ENCODE measurements at places on chromosomes 3 and 15.
A peak's percentile ranks its signal among the peaks of the same experiment; 100 is the strongest.

- no peak for DNase-seq
Observed at GRCh38 chr3:194604837-194605236, 28.4 kb downstream of the TMEM44 start.

DNA sequence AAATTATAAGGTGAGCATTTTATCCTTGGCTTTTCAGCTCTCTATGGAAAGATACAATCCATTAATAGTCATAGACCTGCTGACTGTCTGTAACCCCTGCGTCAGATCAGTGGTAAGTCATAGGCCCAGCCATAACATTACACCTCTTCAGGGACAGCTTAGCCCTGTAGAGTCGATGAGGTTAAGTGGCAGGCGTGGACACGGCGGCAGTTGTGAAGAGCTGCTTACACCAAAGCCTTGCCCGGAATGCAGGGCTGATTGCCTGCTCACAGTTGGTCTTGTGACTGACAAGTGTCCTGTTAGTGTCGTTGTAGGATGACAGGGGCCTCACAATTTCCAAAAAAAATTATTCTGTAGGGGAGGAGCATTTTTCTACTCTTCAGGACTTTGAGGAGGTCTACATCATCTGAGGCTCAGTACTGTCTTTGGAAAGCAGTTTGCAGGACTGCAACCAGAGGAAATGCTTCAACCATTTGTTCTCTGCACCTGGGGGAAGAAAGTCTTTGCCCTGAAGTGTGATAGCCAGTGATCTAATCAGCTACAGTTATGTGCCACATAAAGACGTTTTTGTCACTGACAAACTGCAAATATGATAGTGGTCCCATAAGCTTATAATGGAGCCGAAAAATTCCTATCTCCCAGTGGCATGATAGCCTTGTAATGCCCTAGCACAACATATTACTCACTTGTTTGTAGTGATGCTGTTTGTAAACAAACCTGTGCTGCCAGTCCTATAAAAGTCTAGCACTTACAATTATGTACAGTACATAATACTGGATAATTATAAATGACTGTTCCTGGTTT, 14.9 kb upstream of the SELENOT start:
- no peak for DNase-seq

DNA sequence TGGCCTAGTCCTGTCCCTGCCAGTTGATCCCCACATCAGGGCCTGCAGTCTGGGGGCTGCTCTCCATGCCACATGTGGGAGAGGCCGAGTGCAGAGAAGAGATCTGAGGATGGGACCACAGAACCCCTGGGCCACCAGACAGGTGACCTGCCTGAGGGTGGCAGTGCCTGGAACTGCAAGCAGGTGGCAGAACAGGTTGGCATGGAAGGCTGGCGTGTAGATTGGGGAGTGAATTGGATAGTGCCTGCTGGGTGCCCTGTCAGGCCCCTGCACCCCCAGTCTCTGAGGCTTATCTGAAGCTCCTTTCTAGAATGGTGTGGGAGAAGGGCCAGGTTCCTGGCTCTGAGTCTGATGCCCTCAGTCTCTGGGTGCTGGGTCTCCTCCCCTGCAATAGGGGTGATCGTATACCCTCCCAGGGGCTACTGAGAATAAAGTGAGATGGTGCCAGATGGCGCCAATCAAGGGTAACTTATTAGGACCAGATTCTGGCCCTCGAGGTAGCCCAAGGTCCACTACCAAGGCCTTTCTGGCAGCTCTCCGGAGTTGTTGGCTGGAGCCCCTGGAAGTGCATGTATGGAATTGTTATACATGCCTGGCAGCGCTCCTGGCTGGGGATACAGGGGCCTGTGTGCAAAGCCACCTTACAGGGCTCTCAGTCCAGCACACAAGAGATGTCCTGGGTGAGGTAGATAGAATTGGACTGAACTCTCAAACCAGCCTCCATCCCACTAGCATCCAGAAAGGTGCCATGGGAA, 15.7 kb downstream of the C3orf18 start:
- DNase-seq = no peak

- DNase-seq = no peak
Observed at GRCh38 chr3:169528289-169528688, 135.2 kb downstream of the MECOM start.

DNA sequence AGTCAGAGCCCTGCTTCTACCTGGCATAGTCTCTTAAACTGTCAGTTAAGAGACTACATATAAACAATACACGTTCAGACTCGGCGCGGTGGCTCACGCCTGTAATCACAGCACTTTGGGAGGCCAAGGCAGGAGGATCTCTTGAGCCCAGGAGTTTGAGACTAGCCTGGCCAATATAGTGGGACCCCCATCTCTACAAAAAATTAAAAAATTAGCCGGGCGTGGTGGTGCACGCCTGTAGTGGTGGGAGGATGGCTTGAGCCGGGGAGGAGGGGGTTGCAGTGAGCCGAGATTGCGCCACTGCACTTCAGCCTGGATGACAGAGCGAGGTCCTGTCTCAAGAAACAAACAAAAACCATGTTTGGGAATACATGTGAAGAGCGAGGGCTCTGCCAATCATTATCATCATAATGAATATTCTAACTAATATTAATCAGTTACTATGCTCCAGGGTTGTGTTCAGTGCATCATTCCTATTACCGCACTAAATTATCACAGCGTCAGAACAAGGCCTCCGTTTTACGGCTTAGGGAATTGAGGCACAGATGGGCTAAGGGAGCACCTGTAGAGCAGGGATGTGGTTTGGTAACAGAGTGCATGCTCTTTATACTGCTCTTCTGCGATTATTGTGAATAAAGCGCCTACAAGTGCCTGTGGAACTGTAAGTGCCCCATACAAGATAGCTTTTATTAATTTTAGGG, 844 bp upstream of the UQCC5 start:
- DNase-seq = no peak

DNA sequence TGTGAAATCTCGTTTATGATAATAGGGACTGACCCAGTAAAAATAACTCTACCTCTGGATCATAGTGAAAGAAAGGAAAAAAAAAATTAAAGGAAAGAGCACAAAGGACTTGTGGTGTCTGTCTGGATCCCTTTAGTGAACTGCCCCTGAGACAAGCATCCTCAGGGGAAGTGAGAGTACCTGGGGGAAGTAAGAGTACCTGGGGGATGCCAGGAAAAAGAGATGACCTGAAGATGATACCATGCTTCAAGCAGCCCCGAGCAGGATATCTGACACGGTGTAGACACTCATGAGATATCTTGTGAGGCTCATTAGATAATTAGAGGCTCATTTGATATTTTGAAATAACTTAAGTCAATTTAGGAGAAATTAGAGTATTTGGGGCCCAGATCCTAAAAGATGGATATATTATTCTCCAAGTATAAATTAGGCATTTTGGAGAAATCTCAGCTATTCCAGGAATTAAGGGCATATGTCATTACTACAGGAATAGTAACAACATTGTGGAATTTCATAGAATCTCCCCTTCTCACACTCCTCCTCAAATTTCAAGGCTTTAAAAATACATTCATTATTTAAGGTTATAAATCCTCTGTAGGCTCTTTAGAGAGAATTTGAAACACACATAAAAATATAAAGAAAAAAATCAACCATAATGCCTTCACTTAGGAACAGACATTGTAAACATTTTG, 36.3 kb upstream of the PSMD6 start:
- DNase-seq = no peak

DNA sequence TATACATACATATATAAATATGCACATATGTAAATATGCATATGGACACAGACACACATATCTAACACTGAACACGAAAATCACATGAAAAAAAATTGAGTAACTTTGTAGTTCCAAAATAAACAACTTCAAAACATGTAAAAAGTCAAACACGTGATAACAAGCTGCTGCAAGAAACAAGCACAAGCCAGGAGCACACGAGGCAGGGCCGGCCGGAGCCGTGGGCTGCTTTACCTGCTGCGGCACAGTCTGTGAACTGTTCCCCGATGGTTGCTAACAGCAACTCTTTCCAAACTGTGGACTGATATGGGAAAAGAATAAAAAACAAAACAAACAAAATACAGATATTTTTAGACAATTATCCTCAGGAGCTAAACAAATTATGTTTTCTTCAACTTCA, 31.6 kb downstream of the EIF4E3 start:
- DNase-seq = no peak

GRCh38 chr3:45915518-45916231, 27.6 kb upstream of the CXCR6 start:
- DNase-seq = peak; percentile 71

- DNase-seq = no peak
Observed at GRCh38 chr15:68419301-68420175, 12.4 kb downstream of the ITGA11 start.

DNA sequence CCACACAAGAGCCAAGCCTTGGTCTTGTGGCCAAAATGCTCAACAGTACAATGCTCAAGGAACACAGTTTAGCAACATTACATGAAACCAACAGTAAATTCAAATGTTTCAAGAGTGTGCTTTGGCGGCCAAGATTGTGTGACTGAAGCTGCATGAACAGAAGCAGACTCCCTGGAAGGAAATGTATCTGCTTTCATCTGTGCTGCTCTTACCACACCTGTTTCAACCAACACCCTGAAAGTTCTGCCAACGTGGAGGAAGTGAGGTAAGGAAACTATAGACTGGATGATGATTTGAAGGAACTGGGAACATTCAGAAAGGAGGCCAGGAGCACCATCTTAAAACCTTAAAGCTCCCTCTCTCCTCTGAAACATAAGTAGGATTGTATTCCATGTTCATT, 55.7 kb downstream of the MB21D2 start:
- DNase-seq = no peak

GRCh38 chr3:112681822-112682325, 40.9 kb upstream of the CCDC80 start:
- no peak for DNase-seq

GRCh38 chr15:59622289-59622688, 10.7 kb downstream of the GCNT3 start:
- DNase-seq = peak; percentile 11

DNA sequence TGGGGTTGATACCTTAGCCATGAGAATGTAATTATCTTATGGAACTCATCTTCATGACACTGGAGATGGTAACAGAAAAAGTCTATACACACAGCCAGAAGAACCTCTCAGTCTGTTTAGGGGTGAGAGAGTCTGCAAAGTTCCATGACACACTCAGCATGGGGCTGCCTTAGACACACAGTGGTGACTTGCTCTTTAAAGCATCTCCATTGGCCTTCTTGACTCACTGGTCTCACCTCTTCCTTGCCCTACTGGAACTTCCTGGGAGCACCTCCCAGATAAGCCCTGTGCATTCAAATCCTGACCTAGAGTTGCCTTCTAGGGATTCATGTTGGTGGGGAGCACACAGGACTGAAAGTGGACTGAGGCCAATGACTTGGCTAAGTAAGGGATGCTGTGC, 9.3 kb downstream of the MAGI1 start:
- DNase-seq = no peak

- DNase-seq = no peak
Observed at GRCh38 chr3:105511031-105511430, 144.3 kb downstream of the ALCAM start.

- no peak for DNase-seq
Observed at GRCh38 chr15:73996939-73997338, 2.4 kb downstream of the PML start.

All from activated CD4-positive, alpha-beta T cell treated with anti-CD3 and anti-CD28 coated beads, Interleukin-2, amount 50 U/mL, for 24 hours (primary cell).